ENCODE measurements at places on chromosomes 16 and 17.
A peak's percentile ranks its signal among the peaks of the same experiment; 100 is the strongest.

DNA sequence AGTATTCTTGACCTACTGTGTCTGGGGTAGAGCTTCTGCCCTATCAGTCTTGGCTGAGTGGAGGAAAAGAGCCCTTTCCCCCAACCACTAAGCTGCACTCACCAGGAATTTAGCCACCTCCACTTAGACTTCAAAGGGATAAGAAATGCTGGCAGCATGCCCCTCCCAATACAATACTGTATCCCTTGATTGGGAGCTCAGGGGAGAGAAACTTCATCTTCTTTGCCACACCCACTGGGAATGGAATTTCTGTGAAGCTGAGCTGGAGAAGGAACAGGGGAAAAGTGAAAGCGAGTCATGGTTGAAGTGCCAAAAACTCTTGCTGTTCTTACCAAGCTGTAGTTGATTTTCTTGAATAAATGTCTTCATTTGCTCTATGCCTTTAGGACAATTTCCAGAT lies 68.8 kb downstream of the CEP112 start:
- DNase-seq: peak; percentile 53

DNA sequence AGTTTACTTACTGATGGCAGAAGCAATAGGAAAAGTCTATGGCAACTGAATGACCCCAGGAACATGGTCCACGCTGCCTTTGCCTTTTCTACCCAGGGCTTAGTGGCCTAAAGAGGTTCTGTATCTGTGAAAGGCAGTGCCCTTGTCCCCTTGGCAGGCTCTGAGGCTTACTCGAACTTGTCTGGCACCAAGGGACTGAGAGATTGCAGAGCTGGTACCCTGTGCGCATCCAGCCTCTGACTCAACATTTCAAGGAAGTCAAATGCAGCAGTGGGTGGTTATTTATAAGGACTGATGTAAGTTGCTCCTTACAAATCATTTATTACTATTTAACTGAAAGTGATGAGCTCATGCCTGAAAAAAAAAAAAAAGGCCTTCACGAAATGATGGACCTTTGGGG lies 299.9 kb upstream of the MYOCD start:
- DNase-seq: no peak

DNA sequence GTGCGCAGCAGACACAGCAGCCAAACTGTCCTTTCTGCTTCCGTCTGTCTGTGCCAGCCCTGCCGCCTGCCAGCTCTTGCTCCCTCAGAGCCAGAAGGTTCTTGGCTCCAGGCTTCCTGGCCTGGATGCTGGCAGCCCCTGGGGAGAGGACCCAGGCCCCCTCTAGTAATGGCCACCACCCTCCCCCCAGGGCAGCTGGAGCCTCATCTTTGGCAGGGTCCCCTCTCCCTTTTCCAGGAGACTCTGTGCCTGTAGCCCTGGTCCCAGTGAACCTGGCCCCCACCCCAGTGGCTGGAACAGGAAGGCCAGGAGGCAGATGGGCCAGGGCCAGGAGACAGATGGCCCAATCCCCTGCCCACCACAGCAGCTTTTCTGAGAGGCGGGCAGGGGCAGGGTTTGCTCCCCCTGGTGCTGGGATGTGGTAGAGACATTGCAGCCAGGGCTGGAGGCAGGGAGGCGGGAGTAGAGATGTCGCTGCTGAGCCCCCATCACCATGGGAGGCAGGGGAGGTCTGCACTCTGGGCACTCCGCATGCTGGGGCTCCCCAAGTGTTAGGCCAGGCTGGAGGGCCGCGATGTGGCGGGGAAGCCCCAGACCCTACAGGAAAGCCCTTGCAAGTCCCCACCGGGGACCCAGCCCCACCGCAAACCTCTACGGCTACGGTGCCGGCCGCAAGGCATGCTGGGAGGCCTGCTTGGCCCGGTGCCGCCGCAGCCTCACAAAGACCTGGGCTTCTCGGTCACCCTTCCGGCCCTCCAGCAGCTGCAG lies 16.7 kb downstream of the UNC13D start:
- peak; percentile 92 for DNase-seq

DNA sequence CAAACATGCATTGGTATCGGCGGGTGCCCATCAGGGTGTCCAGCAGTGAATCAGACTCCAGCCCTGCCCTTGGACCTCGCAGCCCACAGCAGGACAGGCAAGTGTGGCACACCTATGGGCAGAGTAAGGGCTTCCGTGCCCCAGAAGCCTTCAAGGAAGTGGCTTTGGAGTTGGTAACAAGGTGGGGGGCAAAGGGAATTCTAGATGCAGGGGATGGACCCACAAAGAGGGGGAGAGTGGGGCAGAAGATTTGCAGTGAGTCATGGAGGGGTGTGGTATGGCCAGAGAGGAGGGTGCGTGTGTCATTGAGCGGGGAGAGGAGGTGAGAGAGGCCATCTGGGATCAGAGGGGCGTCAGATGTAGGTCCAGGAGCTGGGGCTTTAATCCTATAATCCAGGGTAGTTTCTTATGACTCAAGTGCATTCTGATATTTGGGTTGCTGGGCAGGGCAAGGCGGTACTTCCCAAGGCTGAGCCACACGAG lies 8.5 kb upstream of the SPNS2 start:
- DNase-seq: no peak

GRCh38 chr16:89038811-89039735 lies 54.6 kb upstream of the ACSF3 start:
- no peak for DNase-seq

GRCh38 chr17:29042026-29042678 lies 789 bp upstream of the PIPOX start:
- DNase-seq: no peak

DNA sequence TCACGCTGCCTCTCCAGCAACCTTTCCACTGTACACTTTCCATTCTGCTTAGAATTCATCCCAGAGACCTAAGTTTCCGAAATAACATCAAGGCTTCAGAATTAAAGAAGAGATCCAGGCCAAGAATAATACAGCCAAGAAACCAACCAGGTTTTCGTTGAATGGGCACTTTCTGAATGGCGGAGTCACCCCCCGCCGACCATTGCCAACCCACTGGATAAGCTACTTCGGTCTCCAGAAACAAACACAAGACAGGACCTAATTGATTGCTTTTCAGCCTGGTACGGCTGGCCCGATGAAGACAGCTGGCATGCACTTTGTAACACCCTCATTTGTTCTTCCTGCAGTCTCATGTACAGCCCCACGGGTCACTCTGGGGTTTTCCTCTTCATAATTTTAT lies 308.1 kb upstream of the ZFHX3 start:
- no peak for DNase-seq

DNA sequence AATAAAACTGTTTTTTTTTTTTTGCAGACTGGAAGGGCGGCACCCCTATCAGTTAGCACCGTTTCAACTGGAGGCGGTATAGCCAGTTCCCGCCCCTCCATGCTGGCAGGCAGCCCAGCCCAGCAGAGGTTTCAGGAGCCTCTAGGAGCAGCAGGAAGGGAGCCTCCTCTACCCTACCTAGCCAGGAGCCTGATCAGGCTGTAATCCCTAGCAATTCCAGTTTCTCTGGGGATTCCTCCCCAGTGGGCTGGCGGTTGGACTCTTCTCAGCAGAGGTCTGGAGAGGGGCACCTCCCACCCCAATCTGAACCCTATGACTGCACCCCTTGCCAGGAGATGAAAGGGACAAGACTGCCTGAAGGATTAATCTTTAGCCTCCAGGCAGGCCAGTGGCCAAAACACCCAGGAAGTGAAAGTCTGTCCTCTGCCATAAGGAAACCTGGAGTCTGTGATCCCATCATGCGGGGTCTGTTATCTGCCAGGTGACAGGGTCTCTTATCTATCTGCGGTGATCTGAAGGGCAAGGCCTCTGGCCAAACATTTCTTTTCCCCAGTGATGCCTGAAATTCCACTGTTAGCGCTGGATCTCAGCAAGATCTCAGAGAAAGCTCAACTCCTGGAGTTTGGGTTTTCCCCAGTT lies 4.9 kb upstream of the CDH1 start:
- DNase-seq: peak; percentile 74

- DNase-seq: no peak
Observed at GRCh38 chr16:25868106-25868505, 176.3 kb downstream of the HS3ST4 start.

Data from GM23338 (cell line).